Heart right ventricle (tissue), 16 donors: ENCODE measurements at places on chromosomes 2 and 18.

DNA sequence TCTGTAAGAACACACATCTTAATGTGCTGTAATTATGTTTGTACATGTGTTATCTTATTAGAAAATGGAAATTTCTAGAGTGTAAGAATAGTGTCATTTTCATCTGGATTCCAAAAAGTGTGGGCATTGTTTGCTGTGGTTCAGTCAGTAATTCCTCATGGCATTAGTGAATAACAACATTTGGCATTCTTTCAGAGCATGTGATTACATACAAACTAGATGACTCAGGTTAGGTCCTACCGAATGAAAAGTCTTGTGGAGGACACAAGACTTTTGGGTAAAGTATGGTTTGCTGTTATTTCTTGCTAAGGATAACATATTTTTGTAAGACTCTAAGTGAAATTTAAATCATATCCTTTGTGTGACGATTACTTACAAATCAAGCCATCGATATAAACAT lies 593.1 kb upstream of the NRXN1 start:
- DNase-seq: no peak

GRCh38 chr18:8945514-8945913 lies 157.0 kb upstream of the NDUFV2 start:
- DNase-seq: no peak

DNA sequence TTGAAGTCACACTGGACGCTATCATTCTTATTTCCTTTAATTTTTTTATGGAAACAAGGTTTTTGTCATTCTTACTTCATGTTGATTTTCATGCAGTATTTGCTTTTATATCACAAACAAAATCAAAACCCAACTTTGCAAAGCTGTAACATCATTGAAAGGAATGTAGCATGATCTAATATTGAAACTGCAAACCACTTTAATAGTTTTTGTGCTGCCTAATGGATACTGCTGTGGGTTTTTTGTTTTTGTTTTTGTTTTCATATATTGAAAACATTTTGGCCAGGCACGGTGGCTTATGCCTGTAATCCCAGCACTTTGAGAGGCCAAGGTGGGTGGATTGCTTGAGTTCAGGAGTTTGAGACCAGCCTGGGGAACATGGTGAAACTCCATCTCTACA lies 81.6 kb downstream of the MAP2 start:
- DNase-seq: no peak

- no peak for DNase-seq
Measured at GRCh38 chr2:189347540-189347939, 93.7 kb upstream of the WDR75 start.

DNA sequence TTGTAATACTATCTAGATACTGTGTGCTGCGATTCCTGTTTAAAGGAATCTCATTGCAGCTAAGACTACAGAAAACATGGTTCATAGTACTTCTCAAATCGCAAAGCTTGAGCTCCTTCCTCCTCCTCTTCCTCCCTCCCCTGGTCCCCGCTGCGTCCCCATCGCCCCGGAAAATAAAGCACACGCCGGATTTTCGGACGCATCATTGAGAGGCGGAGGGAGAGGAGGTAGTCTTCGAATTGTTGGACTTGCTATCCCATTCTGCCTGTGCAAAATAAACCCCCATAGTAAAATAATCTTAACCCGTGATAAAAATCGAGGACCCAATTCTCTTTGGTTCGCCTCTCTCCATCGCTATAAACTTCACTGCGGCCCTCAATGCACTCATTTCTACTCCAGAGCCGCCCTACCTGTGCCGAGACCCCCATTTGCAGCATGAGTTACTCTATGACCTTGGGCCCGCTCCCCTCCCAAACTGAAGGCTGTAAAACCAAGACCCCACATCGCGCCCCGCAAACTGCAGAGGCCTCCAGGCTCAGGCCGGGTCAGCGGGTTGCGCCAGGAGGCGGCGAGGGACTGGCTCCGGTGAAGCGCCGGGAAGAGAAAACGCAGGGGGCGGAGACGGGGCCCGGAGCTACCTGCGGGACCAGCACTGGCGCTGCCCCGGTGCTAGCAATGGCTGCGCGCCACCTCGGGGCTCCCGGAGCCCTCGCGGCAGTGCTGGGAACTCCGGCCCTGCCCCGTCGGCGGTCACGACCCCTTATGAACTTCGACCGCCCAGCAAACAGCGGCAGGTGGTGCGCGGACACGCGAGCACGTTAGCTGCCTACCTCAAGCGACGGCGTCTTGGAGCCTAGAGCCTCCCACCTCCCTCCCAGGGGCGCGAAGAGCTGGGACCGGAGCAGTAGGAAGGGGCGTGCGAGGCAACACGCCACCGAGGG lies 649 bp downstream of the ESCO1 start:
- no peak for DNase-seq

- DNase-seq: no peak
Measured at GRCh38 chr18:59861963-59862819, 37.6 kb upstream of the PMAIP1 start.

DNA sequence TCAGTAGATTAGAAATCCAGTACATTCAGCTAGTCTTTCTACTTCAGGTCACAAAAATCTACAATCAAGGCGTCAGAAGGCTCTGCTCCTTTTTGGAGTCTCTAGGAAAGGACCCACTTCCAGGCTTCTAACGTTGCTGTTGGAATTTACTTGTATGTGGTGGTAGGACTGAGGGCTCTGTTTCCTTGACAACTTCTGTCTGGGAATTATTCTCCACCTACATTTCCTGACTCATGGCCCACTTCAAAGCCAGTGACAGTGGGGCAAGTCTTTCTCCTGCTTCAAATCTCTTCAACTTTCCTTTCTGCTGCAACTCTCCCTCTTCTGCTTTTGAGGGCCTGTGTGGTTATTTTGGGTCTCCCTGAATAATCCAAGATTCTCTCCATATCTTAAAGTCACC lies 10.4 kb upstream of the TMX3 start:
- no peak for DNase-seq

GRCh38 chr2:50538147-50538546 lies 493.8 kb downstream of the NRXN1 start:
- no peak for DNase-seq

GRCh38 chr18:36372903-36373311 lies 75.4 kb downstream of the FHOD3 start:
- no peak for DNase-seq

DNA sequence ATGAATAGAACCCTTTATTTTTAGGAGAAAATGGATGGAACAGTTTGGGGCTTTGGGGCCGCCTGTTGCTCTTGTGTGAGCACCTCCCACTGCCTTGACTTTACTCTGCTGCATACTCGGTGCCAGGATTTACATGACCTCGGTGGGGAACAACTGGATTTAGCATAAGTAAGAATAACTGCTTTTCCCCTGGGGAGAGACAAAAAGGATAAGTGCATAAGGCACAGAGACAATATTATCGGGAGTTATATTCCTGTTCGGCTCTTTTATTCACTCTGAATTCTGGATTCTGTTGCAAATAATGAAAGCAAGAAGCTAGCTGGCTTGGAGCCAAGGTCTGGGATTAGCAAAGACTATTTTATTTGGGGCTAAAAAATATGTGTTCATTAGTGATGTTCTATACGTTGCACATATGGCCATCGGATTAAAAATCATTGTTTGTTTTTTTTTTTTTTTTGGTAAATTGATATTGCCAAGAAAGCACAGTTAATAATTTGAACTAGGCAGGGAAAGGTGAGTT lies 69.8 kb downstream of the CYBRD1 start:
- no peak for DNase-seq

- no peak for DNase-seq
Measured at GRCh38 chr2:104312684-104313083, 541.2 kb upstream of the POU3F3 start.

- no peak for DNase-seq
Measured at GRCh38 chr2:182477774-182478173, 50.9 kb upstream of the PDE1A start.

GRCh38 chr2:240714747-240715725 lies 23.4 kb downstream of the AQP12A start:
- DNase-seq: no peak

DNA sequence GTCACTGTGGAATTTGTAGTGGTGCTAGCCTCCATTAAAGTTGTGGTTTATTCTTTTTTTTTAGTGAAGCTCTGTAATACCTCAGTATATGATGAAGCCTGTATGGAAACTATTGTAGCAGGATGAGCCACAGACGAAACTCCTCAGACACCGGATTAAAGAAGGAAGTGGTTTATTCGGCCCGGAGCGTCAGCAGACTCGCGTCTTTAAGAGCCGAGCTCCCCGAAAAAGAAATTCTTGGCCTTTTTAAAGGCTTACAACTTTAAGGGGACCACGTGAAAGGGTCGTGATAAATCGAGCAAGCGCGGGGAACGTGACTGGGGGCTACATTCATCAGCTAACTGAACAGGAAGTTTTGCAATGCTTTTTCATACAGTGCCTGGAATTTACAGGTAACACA lies 8.1 kb upstream of the CCL20 start:
- no peak for DNase-seq

GRCh38 chr18:9336827-9337226 lies 2.3 kb downstream of the TWSG1 start:
- DNase-seq: no peak

- DNase-seq: peak; percentile 31
Measured at GRCh38 chr18:6878556-6879297, 149.2 kb downstream of the ARHGAP28 start.

DNA sequence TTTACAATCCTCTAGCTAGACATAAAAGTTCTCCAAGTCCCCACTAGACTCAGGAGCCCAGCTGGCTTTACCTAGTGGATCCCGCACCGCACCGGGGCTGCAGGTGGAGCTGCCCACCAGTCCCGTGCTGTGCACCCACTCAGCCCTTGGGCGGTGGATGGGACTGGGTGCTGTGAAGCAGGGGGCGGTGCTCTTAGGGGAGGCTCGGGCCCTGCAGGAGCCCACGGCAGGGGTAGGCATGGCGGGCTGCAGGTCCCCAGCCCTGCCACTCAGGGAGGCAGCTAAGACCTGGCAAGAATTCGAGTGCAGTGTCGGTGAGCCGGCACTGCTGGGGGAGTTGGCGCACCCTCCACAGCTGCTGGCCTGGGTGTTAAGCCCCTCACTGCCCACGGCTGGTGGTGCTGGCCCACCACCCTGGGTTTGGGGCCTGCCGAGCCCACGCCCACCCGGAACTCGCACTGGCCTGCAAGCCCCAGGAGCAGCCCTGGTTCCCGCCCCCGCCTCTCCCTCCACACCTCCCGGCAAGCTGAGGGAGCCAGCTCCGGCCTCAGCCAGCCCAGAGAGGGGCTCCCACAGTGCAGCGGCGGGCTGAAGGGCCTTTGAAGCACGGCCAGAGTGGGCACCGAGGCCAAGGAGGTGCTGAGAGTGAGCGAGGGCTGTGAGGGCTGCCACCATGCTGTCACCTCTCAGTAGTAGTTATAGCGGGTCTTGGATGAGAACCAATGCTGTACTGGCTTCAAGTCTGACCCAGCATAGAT lies 255.2 kb downstream of the CDH7 start:
- peak; percentile 11 for DNase-seq

- no peak for DNase-seq
Measured at GRCh38 chr2:56687169-56687568, 503.4 kb downstream of the CCDC85A start.

DNA sequence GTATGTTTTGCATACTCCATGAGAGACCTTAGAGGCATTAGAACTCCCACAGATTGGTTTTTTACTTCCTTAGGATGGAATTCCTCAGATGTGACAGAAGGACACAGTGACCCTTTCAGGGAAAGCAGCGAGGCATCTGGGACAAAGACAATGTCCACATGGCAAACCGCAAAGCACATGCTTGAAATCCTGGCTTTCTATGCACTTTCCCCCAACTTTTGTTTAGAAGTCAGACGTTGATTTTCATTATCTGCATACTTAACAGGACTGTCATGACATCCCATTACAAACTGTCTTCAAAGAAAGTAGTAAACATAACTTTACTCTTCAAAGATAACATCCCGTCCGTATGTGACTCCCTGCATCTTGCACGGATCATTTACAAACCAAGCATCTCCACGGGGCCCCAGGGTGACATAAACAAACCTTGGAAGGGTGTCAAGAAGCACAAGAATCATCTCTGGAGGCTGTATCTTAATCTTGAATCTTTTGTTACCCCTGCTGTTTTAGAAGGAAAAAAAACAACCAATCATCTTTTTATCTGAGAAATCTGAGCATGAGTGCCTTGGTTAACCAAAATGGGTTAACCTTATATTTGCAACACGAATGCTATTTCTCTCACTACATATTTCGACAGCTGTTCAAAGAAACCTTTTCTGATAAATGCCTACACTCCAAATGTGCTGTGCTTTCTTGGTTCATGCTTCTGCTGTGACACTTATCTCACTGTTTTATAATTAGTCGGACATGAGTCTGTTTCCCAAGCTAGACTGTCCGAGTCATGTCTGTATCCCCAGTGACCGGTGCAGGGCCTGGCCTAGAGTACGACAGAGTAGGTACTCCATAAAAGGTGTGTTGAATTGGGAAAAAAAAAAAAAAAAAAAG lies 90.8 kb downstream of the CCBE1 start:
- DNase-seq: no peak

- no peak for DNase-seq
Measured at GRCh38 chr2:225771701-225772100, 372.2 kb downstream of the NYAP2 start.

DNA sequence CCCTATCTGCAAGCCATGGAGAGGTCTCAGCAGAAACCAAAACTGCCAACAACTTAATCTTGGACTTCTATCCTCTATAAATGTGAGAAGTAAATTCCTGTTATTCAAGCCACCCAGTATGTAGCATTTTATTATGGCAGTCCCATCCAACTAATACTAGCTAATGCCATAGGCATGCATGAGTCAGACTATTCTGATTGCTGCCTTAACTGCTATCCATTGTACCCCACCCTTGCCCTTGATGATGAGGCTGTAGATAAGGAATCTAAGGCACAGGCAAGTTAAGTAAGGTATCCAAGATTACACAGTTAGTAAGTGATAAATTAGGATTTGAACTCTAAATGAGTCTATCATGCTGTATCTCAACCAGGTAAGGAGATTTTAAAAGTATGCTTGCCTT lies 223.0 kb downstream of the UBE2E3 start:
- no peak for DNase-seq

GRCh38 chr2:80527119-80527518 lies 222.6 kb upstream of the LRRTM1 start:
- no peak for DNase-seq

DNA sequence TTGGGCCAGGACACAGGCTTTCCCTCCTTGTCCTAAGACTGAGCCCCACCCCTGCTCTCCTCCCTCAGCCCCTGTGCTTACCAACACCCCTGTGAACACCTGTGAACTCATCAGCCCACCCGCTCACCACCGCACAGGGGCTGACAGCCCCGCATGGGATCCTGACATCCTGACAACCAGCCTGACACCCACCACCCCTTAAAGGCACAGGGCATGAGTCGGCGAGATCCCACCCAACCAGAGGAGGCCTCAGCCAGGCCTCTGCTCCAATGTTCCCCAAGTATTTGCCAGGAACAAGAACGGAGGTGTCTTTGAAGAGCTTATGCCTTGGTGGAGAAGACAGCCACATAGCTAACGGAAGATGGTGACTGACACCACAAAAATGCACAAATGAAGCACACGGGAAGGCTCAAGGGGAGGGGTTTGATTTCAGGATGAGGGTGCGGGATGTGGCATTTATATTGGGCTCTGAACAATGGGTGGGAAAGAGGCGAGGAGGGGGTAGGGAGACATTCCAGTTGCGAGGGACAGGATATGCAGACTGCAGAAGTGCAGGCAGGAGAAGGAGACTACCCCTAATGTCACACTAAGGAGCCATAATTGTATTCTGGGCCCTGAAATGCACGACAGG lies 11.0 kb downstream of the RAB11FIP5 start:
- DNase-seq: no peak
